Hematopoietic multipotent progenitor cell treated with erythropoietin and hydrocortisone succinate and interleukin-3 and kit ligand, for 4 days (in vitro differentiated cells): ENCODE measurements at places on chromosomes 2 and 18.

DNA sequence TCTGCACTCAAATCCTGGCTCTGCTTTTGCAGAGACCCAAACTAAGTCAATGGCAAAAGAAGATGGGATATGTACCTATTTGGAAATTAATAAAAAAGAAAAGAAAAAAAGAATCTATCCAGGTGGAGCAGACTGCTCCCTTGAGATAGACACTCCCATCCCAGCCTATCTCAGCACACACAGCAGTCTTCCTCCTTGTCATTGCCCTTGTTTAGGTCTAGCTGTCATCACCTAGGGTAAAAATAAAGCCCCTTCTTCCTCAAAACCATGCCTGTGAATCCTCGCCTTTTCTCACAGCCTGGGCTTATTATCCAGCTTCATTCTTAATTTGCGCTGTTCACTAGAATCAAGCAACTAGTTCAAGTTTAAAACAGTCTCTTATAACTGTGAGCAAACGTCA, 30.7 kb upstream of the ACSL3 start:
- no peak for DNase-seq

- no peak for DNase-seq
Observed at GRCh38 chr18:75162467-75162866, 46.5 kb downstream of the PTGR3 start.

- no peak for DNase-seq
Observed at GRCh38 chr2:15799432-15799827, 140.9 kb upstream of the MYCN start.

DNA sequence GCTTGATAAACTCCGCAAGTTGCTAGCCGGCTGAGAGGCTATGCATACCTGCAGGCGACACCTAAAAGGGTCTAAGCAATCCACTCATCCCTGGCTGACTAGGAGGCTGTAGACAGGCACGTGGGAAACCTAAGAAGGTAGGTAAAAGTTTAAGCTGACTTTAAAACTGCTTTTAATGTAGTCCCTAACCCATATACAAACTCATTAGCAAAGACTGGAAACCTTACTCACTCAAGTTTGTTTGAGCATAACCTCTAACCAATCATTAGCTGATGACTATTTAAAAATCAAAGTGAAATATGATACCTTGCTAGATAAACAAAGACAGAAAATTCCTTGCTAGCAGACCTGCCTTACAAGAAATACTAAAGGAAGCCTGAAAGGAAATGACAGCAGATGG, 106.4 kb downstream of the EXOC6B start:
- no peak for DNase-seq

DNA sequence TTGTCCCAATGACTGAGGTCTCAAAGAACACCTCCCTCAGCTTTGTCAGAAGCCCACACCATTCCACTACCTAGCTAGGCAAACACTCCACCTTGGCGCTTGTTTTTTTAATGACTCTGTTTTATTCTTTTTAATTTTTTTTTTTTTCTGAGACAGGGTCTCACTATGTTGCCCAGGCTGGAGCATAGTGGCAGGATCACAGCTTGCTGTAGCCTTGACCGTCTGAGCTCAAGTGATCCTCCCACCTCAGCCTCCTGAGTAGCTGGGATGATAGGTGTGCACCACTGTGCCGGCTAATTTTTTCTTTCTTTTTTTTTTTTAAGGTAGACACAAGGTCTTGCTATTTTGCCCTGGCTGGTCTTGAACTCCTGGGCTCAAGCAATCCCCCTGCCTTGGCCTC, 101.9 kb downstream of the SLC25A12 start:
- DNase-seq = no peak

DNA sequence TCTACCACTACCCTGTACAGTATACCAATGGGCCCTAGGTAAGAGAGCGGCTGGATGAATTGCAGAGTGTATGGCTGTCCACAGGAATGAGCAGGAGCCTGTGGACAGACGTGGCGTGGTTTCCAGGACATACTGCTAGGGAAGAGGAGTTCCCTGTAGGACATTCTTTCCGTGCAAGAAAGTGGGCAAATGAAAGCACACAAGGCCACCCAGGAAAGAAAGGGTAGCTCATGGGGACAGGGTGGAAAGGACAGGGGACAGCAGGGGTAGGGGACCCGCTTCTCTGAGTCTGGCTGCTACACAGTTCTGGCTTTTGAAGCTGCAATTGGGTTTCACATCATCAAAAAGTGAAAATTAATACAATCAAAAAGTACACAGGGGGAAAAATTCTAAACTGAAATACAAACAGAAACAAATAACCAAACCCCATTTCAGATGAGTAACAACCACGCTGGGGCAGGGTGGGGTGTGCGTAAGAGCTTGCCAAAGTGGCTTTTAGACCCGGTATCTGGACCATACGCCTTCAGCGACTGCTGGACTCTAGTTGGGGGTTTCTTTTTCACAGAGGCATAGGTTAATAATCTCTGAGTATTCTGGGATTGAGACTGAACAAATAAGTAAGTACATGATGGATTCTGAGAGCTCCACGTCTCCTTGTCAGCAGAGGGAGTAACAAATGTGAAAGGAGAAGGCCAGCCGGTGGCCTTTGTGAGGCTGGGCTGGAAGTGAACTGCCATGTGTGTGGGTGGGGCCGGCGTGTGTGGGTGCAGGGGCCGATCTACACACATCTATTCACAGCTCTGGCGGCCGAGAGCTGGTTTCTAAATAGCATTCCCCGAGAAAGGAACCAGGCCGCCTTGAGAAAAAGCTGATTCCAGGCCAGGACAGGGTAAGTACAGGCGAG, 84.0 kb downstream of the HDAC4 start:
- peak; percentile 31 for DNase-seq
